ENCODE measurements at places on chromosomes 13 and 19.

GRCh38 chr13:56530096-56530495 is 610.6 kb upstream of the PRR20A start:
- DNase-seq = no peak

- DNase-seq = no peak
These were observed 1.7 kb downstream of the MADCAM1 start for GRCh38 chr19:497869-498510.

DNA sequence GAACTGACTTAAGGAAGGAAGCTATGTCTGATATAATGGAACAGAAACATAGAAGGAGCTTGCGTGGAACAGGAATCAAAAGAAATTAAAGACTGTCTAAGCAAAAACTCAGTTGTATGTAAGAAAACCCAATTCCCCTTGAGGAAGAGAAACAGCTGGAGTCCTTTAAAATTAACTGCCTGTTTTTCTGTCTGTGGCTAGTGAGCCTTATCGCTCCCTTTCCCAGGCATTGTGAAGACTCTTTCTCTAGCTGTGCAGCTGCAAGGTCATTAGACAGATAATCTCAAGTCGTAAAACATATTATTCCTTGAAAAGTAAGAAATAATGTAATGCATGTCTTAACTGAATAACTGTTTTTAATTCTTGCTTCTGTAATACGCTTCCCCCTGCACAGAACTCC is 39.7 kb upstream of the IGSF23 start:
- no peak for DNase-seq

DNA sequence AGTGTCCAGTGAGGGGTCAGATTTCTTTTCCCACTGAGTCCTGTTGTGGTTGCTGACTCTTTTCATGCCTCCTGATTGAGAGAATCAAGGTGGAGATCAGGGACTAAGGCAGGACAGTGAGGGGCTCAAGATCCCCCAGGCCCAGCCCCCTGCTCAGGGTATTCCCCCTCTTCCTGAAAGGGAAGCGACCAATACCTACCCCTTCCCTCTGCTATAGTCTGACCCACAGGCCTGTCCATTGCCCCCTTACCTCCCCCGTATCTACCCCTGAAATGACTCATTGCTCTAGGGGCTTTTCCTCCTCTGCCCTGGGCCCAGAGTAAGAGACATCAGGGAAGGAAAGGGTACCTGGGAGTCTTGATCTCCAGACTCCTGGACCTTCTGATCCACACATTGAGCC is 1320.5 kb downstream of the UQCRFS1 start:
- DNase-seq = no peak

DNA sequence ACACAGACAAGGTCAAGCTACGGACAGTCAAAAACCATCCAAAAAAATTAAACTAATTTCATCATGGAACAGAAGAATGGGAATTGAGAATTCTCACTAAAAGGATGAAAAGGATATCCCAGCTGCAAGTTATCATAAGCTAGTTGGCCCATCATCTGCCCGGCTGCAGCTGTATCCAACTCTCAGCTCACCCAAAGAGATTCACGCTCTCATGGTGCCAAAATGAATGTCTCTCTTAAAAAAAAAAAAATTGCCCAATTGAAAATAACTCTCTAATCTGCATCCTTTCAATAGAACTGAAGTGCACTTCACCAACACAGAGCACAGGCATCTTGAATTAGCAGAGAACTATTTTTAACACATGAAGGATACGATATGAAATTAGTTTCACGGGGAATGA is 20.0 kb downstream of the ENOX1 start:
- no peak for DNase-seq

DNA sequence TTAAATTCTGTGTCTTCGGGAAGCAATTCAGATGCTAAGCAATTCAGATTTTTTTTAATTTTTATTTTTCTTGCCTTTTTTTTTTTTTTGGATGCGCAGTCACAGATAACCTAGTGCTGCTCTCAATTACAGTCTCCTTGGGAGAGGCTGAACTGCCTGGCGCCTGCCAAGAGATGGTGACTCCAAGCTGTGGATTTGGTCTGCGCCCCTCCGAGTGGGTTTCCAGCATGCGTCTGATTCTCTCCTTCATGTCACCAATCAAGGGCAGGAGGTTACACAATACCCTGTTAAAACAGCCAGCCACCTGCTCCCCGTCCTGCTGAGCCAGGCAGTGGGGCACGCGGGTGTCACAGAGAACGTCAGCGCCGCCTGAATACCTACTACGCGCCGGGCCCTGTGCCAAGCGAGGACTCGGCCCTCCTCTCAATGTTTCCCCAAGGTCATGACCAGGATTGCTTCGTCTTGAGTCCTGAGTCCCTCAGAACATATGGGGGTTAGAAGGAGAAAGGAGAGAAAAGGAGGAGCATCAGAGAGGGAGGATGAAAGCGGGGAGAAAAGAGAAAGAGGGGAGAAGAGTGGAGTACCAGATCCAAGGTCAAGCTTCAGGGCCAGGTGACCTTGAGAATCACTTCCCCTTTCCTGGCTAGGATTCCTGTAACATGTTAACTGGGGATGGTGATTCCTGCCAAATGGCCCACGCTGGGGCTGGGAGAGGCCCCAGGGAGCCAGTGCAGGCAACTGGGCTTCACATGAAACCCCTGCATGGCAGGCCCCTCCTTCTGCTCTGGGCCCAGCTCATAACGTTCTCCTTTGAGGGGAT is 213.6 kb downstream of the URI1 start:
- no peak for DNase-seq

GRCh38 chr13:51292000-51292565 is 47.4 kb upstream of the SERPINE3 start:
- peak; percentile 23 for DNase-seq

- no peak for DNase-seq
These were observed 37.8 kb downstream of the VSTM2B start for GRCh38 chr19:29563486-29564101.

DNA sequence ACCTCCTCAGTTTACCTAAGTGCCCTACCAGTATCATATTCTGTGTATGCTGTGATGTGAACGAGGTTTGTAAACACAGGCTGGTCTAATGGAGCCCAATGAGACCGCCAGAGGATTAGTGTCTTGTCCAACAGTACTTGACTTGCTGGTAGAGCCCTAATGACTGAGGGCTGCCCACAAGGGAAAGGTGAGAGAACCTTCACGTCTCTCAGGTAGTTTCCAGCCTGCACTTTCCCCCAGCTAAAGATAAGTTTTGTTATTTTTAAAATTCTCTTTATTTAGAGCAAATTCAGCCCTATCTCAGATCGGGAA is 498 bp upstream of the RBM26 start:
- no peak for DNase-seq

DNA sequence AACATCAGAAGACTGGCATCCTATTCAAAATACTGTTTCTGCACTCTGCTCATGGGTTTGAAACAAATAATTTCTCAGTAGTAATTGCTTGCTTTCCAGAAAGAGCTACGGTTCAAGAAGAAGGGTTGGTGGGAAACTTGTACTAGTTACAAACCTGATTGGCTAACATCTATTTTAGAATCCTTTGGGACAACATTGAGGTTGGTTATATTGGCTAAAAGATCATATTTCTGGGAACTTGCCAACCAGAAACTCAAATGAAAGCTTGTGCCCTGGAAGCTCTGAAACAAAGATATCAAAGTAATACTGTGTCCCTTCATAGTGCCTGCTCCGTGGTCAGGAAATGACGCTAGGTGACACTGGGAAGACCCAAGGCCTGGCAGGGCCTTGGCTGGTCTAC is 141.7 kb downstream of the LACC1 start:
- DNase-seq = no peak

- no peak for DNase-seq
These were observed 7.3 kb downstream of the TNFSF14 start for GRCh38 chr19:6662702-6663101.

DNA sequence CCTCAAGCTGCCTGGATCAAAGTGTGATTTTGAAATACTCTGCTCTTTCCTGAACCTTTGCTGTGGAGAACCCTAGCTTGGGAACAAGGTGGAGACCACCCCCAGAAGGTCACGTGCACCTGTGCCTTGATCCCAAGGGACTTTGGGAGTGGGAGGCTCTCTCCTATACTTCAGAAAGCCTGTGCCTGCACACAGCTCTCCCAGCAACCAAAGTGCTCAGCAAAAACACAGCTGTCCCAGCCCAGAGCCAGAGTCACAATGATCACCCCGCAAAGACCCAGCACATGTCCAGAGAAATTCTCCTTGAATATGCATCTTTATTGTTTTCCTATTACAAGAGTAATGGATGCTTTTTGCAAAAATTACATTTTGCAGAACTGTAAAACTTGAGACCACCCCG is 43.4 kb downstream of the TNFRSF19 start:
- no peak for DNase-seq

GRCh38 chr19:41711376-41712261 is 3.2 kb downstream of the CEACAM5 start:
- no peak for DNase-seq

GRCh38 chr13:38283346-38283745 is 66.3 kb upstream of the UFM1 start:
- DNase-seq = no peak

DNA sequence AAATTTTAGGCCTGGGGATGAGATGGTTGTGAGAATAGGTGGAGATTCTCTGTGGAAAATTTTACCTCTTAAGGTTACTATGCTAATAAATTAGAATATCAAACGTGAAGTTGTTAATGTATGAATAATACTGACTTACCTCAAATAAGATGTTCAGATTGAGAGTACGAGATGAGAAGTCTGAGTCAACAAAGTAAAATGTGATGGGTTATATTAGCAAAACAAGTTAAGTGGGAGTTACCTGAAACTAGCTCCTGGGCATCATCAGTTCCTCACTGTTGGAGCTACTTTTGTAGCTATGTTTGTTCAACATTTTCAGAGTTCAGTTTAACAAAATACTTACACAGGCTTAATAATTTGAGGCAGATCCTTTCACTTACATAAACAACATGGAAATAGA is 108.6 kb downstream of the PIBF1 start:
- DNase-seq = no peak

DNA sequence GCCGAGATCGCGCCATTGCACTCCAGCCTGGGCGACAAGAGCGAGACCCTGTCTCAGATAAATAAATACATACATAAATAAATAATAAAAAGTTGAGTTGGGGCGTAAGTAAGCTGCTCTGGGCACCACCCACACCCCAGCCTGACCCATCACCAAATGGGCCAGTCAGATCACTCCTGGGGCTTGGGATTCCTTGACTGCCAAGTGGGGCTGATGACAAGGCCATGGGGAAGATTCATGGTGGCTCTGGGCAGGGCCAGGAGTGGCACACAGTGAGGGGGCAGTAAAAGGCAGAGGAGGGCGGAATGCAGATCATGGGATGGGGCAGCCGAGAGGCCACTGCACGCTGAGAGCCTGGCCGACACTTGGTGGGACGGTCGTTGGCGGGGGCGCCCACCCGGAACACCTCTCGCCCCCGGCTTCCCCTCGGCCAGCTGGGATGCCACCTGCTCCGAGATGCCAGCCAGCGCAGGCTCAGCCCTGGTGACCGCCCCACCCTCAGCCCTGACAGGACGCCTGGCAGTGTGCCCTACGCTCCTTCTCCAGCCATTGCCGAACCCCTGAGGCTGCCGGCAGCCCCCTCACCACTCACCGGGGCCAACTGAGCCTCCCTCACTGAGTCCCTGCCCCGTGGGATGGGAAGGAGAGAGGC is 10.9 kb downstream of the ZNF653 start:
- DNase-seq = no peak

DNA sequence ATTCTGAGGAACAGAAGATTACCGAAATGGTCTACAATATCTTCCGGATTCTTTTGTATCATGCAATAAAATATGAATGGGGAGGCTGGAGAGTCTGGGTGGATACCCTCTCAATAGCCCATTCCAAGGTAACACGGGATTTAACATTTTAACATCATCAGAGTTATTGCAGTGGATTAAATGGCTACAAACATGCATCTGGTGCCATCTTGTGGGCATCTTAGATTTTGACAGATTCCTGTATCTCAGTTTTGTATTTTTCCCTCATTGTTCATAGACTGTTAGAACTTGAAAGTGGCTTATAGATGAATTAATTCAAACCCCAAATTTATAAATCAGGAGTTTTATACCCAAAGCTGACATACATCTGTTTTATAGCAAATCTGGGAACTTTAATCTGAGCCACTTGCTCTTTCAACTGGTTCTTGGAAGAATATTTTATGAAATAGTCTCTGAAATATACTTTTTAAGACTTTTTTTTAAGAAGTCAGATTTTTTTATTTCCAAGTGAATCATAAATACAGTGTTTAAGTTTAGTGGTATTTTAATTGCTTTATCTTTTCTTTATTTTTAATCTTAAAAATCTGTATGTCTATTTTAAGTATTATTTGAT is 215.2 kb downstream of the NBEA start:
- peak; percentile 58 for DNase-seq

GRCh38 chr19:56139847-56140582 is 1.1 kb upstream of the ZNF444 start:
- DNase-seq = no peak

GRCh38 chr13:114140906-114141250 is 8.5 kb upstream of the RASA3 start:
- DNase-seq = no peak

GRCh38 chr13:96104516-96104915 is 14.6 kb downstream of the HS6ST3 start:
- no peak for DNase-seq

DNA sequence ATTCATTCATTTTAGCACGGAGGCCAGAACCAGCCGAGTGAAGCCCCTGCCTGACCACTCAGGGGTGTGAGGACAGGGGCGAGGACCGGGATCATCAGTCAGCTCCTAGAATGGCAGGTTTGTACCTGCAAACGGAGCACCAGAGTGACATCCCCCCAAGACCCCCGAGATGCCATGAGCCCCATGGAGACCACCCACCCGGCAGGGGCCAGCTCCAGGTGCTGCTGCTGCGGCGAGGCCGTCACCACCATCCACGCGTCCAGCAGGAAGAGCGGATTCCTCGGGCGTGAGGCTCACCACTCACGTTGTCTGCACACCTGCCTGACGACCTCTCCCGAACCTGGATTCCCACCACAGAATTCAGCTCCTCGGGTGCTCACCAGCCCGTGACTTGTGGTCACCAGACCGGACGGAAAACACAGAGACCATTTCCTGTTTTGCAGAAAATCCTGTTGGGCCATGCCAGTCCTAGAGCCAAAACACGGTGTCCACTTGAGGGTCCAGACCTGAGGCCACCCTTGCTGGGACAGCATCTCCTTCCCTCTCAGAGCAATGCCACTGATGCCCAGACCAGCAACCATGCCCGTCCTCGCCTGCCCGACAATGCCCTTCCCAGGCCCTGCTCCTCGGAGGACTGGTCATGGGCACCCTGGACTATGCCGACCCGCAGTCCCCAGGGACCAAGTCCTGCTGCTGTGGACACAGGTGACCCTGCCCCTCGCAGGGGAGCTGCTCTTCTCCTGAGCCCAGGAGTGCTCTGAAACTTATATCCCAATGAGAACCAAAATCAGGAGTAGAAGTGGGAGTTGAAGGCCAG is 74.2 kb downstream of the RASA3 start:
- DNase-seq = no peak

GRCh38 chr19:10922638-10923014 is 5.8 kb downstream of the YIPF2 start:
- DNase-seq = no peak

DNA sequence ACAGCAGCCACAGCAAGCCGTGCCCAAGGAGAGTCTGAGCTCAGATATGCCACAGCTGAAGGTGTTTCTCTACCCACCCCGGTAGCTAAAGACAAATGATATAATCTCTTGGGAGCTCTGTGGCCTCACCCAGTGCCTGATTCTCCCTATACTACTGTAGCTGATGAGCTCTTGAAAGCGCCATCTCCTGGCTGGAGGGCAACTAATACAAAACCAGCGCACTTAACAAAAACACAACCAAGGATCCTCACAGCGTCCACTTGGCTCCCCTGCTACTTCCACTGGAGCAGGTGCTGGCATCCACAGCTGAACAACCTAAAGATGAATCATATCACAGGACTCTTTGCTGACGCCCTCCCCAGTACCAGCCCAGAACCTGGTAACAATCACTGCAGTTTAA is 1212.0 kb downstream of the PCDH17 start:
- no peak for DNase-seq

Data from fibroblast of skin of back (primary cell).